ENCODE measurements at places on chromosomes 5 and 9. TPM values are rescaled to one million over a fixed set of nuclear protein-coding genes. Genes with fewer than 3 reads are reported as not detected.
A peak's percentile ranks its signal among the peaks of the same experiment; 100 is the strongest.

DNA sequence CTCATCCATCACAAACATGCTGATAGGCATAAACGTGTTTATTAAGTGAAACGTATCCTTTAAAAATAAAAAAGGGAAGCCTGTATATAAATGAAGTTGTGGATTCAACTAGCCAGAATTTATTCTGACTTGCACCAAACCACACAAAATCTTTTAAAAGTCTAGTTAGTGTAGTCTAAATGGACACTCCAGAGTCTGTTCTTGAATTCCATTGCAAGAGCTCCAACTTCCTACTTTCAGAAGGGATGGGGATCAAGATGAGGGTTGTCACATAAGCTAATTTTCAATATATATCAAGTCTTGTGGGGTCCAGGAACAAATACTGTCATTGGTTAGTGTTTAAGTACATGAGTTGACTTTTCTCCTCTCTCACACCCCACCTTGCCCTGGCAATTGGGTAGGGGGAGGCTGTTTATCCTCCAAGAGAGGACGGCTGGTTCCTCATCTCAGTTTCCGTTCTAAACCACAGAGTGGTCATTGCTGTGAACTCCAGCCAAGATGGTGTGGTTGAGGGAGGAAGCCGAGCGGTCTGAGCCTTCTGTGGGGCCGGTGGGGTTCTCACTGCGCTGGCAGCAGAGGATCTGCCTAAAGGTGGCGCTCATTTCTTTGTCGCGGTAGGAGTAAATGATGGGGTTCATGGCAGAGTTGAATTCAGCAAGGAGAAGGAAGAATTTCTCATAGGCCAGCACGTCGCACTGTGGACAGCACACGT lies 163.2 kb downstream of the LPAR1 start:
- DNase-seq: no peak
- H3K27me3 ChIP-seq: no peaks in the 10 kb centered on the region
- H3K36me3 ChIP-seq: no peaks in the 10 kb centered on the region
- no peak overlapping the region for H3K27ac ChIP-seq
- H3K4me3 ChIP-seq: no peak overlapping the region
- H3K4me1 ChIP-seq: no peaks in the 10 kb centered on the region

- H3K4me3 ChIP-seq: no peak overlapping the region
- no peaks in the 10 kb centered on the region for H3K27me3 ChIP-seq
- no peaks in the 10 kb centered on the region for H3K36me3 ChIP-seq
- peaks cover 4% of the 10 kb centered on the region for H3K4me1 ChIP-seq
Observed at GRCh38 chr5:7894860-7895259, 25.9 kb downstream of the MTRR start.

GRCh38 chr5:160039810-160040470 lies 31.0 kb downstream of the TTC1 start:
- peak; percentile 21 for DNase-seq
- no peaks in the 10 kb centered on the region for H3K27me3 ChIP-seq
- H3K4me3 ChIP-seq: no peak overlapping the region
- no peaks in the 10 kb centered on the region for H3K36me3 ChIP-seq

PCDHA13 gene
- total RNA-seq: 4.1 TPM

CDC20B gene
- 0.30 TPM for total RNA-seq

UNC5A gene
- 0.10 TPM for total RNA-seq

GRCh38 chr9:91162784-91163443 lies 198.8 kb downstream of the AUH start:
- H3K4me3 ChIP-seq: no peak overlapping the region
- H3K27me3 ChIP-seq: no peaks in the 10 kb centered on the region
- H3K36me3 ChIP-seq: no peaks in the 10 kb centered on the region
- peak; percentile 48 for DNase-seq
- peaks cover 46% of the 10 kb centered on the region for H3K4me1 ChIP-seq

DNA sequence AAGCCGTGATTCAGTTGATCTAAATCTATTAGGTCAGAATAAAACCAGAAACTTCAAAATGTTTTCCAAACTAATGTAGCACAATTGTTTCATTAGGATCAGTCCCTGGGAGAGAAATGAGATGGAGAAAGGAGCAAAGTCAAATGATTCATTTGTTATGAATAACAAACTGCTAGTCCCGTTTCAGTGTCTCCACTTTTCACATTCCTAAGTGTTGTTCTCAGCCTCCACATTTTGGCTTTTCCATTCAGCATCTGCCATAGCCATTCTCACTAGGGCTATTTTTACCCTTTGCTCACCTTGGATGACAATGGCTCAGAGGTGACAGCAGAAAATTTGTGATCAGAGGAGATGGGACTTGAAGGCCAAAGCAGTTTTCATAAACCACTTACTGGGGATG lies 314.1 kb upstream of the KIF2A start:
- H3K4me3 ChIP-seq: no peak overlapping the region
- H3K27ac ChIP-seq: no peak overlapping the region
- H3K36me3 ChIP-seq: no peaks in the 10 kb centered on the region
- no peaks in the 10 kb centered on the region for H3K27me3 ChIP-seq

DNA sequence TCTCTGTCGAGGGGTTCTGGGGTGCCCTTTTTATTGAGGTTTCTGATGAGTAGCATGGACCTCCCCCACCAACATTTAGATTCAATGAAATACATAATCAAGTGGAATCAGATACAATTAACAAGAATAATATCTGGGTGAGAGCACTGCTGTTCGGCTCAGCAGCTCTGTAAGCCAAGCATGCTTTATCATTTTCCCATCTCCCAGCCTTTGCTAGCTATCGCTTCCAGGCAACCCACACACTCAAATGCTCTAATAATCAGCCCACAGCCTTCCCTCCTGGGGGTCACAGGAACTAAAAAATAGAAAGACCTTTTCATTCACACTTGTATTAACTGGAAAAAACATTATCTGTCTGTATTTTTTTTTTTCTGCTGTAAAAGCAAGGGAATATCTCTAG lies 8.9 kb downstream of the PLPPR1 start:
- H3K36me3 ChIP-seq: no peaks in the 10 kb centered on the region
- H3K27me3 ChIP-seq: peaks cover 26% of the 10 kb centered on the region
- no peak overlapping the region for H3K4me3 ChIP-seq
- DNase-seq: no peak
- no peak overlapping the region for H3K27ac ChIP-seq

GRCh38 chr5:135008981-135009735 lies 24.9 kb downstream of the PITX1 start:
- H3K36me3 ChIP-seq: no peaks in the 10 kb centered on the region
- H3K27me3 ChIP-seq: no peaks in the 10 kb centered on the region
- no peaks in the 10 kb centered on the region for H3K4me1 ChIP-seq
- no peak for DNase-seq
- H3K4me3 ChIP-seq: no peak overlapping the region
- H3K27ac ChIP-seq: no peak overlapping the region

DNA sequence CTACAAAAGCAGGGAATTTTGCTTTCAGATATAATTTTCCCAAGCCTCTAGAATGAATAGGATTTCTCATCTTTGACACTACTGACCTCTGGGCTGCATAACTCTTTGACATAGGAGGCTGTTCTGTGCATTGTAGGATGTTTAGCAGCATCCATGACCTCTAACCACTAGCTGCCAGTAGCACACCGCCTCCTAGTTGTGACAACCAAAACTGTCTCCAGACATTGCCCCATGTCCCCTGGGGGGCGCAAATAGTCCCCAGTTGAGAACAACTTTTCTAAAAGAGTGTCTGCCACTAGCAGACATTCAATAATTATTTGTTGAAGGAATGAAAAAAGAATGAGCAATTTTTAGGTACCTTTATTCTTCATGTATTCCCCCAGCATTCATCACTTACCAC lies 51.8 kb downstream of the POU4F3 start:
- peaks cover 50% of the 10 kb centered on the region for H3K27me3 ChIP-seq
- H3K4me1 ChIP-seq: no peaks in the 10 kb centered on the region
- no peak for DNase-seq

DNA sequence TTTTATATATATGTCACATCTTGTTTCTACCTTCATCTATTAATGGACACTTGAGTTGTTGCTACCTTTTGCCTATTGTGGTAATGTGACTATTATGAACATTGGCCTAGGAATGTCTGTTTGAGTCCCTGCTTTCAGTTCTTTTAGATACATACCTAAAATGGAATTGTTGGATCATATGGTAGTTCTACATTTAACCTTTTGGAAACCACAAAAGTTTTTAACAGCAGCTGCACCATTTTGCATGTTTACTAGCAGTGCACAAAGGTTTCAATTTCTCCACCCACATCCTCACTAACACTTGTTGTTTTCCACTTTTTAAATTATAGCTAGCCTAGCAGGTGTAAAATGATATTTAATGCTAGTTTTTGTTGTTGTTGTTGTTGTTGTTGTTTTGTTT lies 88.4 kb downstream of the GALNT10 start:
- H3K27me3 ChIP-seq: no peaks in the 10 kb centered on the region
- H3K36me3 ChIP-seq: no peaks in the 10 kb centered on the region
- H3K4me3 ChIP-seq: no peak overlapping the region
- H3K4me1 ChIP-seq: peaks cover 31% of the 10 kb centered on the region

- peak; percentile 6 for DNase-seq
- no peak overlapping the region for H3K27ac ChIP-seq
- H3K4me1 ChIP-seq: no peaks in the 10 kb centered on the region
- no peaks in the 10 kb centered on the region for H3K36me3 ChIP-seq
- H3K27me3 ChIP-seq: no peaks in the 10 kb centered on the region
Observed at GRCh38 chr5:64971513-64971912, 202.8 kb downstream of the CWC27 start.

DNA sequence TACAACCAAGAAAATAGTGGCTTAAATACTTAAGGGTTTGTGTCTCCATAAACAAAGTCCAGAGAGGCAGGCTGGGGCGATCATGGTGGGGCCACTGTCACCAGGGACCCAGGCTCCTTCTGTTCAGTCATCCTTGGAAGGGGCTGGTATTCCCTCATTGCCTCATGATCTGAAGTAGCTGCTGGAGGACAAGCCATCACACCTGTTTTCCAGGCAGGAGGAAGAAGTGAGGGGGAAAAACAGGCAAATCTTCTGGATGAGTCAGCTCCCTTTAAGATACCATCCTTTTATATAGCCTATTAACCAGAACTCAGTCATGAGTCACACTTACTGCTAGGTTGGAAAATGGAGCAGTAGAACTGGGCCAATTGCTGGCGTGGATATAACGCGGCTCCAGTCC lies 92.3 kb downstream of the DAP start:
- H3K36me3 ChIP-seq: no peaks in the 10 kb centered on the region
- peaks cover 8% of the 10 kb centered on the region for H3K4me1 ChIP-seq
- H3K27me3 ChIP-seq: no peaks in the 10 kb centered on the region
- no peak overlapping the region for H3K4me3 ChIP-seq

- H3K4me1 ChIP-seq: peaks cover 3% of the 10 kb centered on the region
- H3K4me3 ChIP-seq: no peak overlapping the region
- no peaks in the 10 kb centered on the region for H3K36me3 ChIP-seq
Observed at GRCh38 chr5:179379321-179379890, 34.1 kb upstream of the ADAMTS2 start.

GRCh38 chr5:90440644-90441043 lies 31.1 kb upstream of the CETN3 start:
- DNase-seq: no peak
- H3K36me3 ChIP-seq: no peaks in the 10 kb centered on the region
- no peak overlapping the region for H3K27ac ChIP-seq
- no peaks in the 10 kb centered on the region for H3K4me1 ChIP-seq
- H3K4me3 ChIP-seq: no peak overlapping the region

- H3K27me3 ChIP-seq: no peaks in the 10 kb centered on the region
- no peak overlapping the region for H3K4me3 ChIP-seq
- H3K4me1 ChIP-seq: no peaks in the 10 kb centered on the region
Observed at GRCh38 chr5:31401691-31402090, 130.2 kb downstream of the DROSHA start.
